Myocyte (in vitro differentiated cells): ENCODE measurements at places on chromosomes 6 and 20.
A peak's percentile ranks its signal among the peaks of the same experiment; 100 is the strongest.

- no peak for DNase-seq
Measured at GRCh38 chr6:128071212-128071611, 170.4 kb upstream of the THEMIS start.

- DNase-seq = no peak
Measured at GRCh38 chr20:11976966-11977365, 59.3 kb downstream of the BTBD3 start.

- DNase-seq = no peak
Measured at GRCh38 chr6:157429248-157429647, 48.3 kb downstream of the ZDHHC14 start.

DNA sequence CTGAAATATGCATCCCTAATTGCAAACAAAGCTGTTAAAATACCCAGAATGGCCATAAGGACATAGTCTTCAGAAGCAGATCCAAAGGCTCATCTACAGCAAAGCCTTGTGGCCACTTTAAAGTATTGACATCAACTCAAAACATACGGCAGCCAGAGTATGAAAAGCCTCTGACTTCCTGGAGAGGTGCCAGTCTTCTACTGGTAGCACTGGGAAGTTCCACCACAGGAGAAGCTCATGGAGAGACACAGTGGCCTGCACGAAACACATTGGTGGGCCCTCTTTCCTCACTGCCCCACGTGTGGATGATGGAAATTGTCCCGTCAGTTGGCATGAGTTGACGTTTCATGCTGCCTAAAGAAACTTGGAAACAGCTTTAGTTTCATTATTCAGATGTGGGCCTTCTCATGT, 202.6 kb upstream of the HEY2 start:
- peak; percentile 27 for DNase-seq

DNA sequence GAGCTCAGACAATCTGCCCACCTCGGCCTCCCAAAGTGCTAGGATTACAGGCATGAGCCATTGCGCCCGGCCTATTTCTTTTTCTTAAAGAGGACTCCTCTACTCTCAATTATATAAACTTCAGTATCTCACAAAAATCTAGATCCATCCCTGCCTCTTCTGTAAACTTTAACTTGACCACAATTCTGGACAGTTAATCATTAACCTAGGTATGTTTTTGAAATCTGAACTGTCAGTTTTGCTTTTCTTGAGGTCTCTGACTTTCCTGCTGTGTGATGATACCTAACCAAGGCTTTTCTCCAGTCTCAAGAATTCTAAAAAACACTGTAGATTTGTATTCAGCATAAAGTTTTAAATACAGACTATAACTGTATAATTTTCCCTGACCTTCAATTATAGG, 388.2 kb upstream of the SYNCRIP start:
- DNase-seq = no peak

DNA sequence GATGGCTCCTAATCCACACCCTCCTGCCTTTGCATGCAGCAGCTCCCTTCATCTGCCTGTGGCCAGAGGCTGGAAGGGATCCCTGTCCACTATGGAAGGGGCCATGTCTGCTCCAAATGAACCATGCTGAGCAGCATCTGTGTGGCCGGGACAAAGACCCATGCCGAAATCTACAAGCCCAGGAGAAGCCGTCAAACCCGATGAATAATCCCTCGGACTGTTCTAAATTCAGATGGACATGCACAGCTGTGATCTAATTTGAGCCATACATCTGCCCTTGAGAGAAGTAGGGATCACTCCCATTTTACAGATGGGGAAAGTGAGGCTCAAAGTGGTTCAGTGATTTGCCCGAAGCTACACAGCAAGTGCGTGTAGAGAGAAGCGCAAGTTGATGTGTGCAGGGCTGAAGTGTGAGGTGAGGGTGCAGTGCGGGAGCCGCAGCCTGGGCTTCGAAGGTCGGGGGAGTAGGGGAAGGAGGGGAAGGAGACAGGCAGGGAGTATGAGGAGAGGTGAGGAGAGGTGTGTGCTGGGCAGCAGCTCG, 22.6 kb upstream of the CDH22 start:
- peak; percentile 55 for DNase-seq

GRCh38 chr20:15921930-15922329, 651.3 kb downstream of the KIF16B start:
- no peak for DNase-seq

DNA sequence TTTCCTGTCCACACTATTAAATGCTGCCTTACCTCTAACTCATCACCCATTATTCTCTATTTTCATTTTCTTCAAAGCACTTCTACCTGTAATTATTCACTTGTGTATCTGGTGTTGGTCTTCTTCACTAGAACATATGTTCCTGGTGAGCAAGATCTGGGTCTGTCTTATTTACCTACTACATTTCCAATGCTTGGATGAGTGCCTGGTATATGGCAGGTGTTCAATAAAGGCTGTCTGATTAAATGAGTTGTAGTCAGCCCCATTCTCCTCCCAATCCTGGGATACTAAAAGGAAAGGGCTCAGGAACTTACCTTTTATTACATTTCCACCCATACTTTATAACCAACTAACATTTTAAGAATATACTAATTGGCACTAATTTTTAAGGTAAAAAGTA, 61.0 kb downstream of the CEP162 start:
- no peak for DNase-seq

DNA sequence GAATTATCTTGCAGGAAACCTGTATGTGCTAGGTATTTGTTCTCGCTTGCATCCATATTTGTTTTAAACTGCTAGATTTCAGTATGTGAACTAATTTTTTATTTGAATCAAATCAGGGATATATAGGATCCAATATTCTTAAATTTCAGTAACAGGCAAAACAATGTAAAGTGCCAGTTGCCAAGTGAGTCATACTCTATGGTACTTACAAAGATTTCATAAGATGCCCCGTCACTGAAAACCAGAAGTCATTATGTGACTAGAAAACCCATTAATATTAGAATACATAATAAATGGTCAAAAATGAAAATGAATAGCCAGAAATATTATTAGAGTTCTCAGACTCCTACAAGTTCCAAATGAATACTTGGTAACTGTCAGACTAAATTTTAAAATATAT, 481.2 kb downstream of the TFAP2A start:
- no peak for DNase-seq

DNA sequence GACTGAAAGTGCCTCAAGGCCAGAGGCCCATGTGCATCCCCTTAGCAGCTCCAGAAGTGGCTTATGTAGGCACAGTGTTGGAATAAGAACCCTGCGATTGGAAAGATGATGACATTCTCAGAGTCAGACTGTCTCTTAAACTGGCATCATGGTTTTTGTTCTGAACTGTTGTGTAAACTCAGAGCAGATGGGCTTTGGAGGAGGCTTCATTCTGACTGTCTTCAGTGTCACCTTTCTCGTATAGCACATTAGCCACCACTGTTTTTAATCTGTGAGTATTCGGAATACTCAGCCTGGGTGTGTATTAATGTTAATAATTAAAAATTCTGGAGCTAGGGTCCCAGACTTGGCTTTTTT, 140.9 kb downstream of the JARID2 start:
- no peak for DNase-seq

DNA sequence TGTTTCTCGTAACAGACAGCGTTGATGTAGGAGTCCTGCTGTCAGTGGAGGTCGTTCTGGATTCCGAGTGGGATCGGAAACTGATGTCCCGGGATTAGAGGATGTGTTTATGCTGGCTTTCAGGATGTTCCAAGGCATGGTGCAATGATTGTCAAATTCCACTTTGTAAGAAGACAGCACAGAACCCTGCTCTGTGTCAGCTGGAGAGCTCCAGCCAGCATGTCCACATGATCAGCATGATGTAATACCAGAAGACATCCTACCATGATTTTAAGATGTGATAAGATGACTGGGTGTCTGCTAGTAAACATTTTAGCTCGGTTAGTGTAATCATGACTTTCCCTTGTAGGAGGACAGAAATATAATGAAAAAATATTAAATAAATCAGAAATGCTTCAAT, 20.3 kb downstream of the ENPP1 start:
- DNase-seq = no peak

DNA sequence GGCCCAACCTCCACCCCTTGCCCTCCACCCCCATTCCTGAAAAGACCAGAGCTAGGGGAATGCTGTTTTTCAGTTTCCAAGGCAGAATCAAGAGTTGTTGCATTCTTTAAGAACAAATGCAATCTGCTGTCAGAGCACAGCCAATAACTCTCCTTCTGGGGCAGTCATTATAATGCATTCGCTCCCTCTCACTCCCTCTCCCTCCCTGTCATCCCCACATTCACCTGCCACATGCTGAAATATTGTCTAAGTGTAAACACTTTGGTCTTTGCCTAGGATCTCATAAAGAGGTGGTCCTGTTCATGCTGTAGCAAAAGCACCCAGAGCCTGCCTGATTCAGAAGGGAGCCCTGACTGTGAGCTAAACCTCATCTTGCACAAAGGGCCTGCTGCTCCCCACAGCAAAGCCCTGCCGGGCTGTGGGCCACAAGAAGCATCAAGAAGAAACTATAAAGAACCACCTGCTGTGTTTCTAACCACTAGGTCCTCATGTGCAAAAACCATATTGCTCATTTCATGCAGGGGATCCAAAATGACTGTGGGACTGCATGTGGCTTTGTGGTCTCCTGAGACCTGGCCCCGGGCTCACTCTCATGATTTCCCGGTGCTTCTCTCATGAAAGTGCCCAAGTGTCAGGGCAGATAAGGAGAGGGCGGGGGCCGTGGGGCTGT, 85.6 kb downstream of the GPR6 start:
- peak; percentile 59 for DNase-seq

- DNase-seq = no peak
Measured at GRCh38 chr6:164013480-164014208, 599.1 kb downstream of the QKI start.

GRCh38 chr20:17971300-17972013, 2.6 kb downstream of the MGME1 start:
- peak; percentile 38 for DNase-seq

DNA sequence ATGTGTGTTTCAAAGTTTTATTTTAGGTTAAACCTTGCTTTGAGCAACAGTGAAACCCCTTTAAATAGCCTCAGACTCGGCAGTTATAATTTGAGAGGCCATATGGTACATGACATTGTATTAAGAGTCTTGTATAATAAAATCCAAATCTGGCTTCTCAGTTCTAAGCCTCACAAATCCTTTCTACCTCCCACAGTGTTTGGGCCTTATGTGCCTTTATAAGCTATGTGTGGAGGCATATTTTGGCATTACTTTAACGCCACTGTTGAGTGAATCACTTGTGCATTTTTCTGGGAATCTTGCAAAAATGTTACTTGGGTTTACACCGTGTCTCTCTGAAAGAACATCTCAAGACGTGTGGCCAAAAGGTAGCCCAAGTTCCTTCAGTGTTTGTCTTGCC, 152.4 kb downstream of the COL9A1 start:
- no peak for DNase-seq

DNA sequence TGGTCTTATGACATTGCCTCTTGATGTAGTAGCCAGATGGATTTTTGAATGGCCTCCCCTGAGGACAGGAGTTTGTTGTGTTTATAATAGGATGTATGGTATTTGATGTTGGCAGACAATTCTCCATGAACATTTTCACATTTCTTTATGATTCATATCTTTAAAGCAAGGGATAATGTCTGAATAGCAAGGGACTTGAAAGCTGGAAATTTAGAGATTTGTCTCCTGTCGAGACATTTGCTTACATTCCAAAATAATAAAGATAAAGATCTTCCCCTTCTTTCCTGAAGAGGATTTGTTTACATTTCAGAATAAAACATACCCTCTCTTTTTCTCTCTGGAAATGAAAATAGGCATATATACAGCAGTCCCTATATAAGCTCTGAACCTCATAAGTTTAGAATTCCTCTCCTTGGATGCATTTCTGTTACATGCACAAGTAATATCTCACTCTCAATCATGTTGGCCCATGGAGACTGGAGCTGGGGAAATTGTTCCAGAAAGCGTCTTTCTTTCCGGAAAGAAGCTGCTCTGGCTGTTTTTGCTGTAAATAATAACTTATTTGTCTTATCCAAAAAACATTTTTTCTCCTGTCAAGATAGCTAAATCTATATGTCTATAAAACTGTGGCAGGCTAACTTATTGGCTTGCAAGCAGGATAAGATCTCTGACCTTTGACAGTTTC, 42.5 kb upstream of the ASCC3 start:
- DNase-seq = no peak

GRCh38 chr6:168134560-168135201, 55.7 kb upstream of the FRMD1 start:
- no peak for DNase-seq

DNA sequence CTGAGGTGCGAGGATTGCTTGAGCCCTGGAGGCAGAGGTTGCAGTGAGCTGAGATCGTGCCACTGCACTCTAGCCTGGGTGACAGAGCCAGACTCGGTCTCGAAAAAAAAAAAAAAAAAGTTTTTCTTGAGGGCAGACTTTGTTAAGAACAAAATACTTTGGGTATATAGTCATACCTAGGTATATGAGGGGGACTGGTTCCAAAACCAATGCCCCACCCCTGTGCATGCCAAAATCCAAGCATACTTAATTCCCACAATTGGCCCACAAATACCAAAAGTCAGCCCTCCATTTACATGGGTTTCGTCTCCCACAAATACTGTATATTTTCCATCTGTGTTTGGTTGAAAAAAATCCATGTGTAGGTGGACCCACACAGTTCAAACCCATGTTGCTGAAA, 119.9 kb downstream of the INSM1 start:
- DNase-seq = peak; percentile 26

- DNase-seq = peak; percentile 74
Measured at GRCh38 chr6:99822741-99823512, 171.1 kb downstream of the MCHR2 start.

GRCh38 chr20:58719258-58719657, 26.7 kb downstream of the NPEPL1 start:
- DNase-seq = no peak

- no peak for DNase-seq
Measured at GRCh38 chr6:7106752-7107577, 796 bp upstream of the RREB1 start.

DNA sequence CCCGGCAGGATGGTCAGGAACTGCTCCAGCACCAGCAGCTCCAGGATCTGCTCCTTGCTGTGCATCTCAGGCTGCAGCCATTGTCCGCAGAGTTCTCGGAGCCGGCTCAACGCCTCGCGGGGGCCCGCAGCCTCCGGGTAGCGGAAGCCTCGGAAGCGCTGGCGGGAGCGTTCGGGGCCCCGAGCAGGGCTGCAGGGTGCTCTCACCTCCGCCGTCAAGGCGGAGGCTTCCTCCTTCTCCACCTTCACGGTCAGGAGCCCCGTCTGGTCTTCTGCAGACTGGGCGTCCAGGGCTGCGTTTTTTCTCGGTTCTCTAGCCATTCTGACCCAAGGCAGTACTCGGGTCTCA, 434 bp downstream of the ZKSCAN4 start:
- peak; percentile 3 for DNase-seq

- DNase-seq = peak; percentile 9
Measured at GRCh38 chr6:30963641-30964040, 19.9 kb upstream of the MUC21 start.

- DNase-seq = peak; percentile 83
Measured at GRCh38 chr20:19451923-19452295, 239.5 kb downstream of the SLC24A3 start.

GRCh38 chr6:150749091-150749670, 116.3 kb upstream of the MTHFD1L start:
- peak; percentile 75 for DNase-seq

DNA sequence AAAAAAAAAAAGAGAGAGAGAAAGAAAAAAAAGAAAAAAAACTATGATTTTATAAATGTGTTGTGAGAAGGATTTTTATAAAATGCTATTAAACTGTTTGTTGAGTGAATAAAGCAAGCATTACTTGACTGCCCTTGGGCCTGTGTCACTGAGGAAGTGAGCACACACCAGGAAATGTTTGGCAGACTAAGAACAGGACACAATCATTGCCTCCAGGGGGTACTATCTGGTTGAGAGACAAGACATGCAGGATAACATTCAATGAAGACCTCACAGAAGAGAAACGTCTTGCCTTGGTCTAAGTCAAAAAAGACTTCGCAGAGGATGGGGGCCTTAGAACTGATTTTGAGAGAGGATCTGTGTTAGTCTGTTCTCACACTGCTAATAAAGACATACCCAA, 40.6 kb downstream of the MTFR2 start:
- no peak for DNase-seq
